ENCODE measurements at places on chromosomes 13 and 19.

DNA sequence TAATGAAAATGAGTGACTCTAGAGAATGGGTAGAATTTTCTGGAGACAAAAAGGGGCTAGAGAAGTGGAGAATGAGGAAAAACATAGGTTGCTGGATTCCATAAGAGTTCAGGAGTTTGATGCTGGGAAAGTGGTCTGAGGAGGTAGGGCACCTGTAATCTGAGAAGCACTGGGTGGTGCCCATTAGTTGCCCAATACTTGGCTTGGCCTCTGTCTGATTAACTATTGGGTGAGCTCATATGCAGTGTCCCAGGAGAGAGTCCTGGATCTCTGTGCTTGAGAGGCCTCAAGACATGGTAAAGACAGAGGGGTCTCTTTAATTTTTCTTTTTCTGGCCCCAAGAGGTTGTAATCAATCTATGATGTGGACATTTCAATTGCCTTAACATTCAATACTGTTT is 390.1 kb downstream of the TDRD3 start:
- no peak for DNase-seq

DNA sequence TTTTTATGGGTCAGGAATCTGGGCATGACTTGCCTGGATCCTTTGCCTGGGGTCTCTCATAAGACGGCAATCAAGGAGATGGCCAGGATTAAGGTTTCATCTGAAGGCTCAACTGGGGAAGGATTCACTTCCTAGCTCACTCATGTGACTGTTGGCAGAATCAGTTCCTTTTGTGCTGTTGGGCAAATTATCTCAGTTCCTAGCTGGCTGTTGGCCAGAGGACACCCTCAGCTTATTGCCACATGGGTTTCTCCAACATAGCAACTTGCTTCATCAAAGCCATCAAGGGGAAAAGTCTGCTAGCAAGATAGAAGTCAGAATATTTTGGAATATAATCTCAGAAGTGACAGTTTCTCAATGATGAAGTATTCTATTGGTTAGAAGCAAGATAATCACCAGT is 12.2 kb upstream of the EVI5L start:
- DNase-seq: no peak

- DNase-seq: no peak
Measured at GRCh38 chr13:40979232-40979631, 39.9 kb downstream of the ELF1 start.

- DNase-seq: peak; percentile 34
Measured at GRCh38 chr19:58357481-58358145, 4.3 kb upstream of the A1BG start.

- no peak for DNase-seq
Measured at GRCh38 chr13:95523598-95523997, 28.9 kb upstream of the CLDN10 start.

DNA sequence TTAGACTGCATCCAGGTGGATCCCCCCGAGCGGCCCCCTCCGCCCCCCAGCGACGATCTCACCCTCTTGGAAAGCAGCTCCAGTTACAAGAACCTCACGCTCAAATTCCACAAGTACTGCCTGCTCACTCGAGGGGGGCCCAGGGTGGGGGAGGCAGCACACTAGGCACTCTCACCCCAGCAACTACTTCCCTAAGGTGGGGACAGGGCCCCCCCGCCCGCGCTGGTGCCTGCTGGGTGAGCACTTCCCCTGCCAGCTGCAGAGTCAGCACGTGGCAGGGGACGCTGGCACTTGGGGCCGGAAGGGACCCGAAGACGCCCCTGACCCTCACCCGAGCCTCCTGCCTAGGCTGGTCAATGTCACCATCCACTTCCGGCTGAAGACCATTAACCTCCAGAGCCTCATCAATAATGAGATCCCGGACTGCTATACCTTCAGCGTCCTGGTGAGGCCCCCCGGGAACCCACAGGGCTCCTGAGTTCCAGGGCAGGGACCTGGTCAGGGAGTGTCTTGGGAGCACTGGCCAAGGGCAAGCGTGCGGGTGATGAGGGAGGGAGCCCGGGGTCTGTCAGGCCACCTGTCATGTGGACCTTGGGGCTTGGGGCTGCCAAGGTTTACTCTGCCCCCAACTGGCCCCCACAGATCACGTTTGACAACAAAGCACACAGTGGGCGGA is 5.2 kb downstream of the MCOLN1 start:
- DNase-seq: no peak

DNA sequence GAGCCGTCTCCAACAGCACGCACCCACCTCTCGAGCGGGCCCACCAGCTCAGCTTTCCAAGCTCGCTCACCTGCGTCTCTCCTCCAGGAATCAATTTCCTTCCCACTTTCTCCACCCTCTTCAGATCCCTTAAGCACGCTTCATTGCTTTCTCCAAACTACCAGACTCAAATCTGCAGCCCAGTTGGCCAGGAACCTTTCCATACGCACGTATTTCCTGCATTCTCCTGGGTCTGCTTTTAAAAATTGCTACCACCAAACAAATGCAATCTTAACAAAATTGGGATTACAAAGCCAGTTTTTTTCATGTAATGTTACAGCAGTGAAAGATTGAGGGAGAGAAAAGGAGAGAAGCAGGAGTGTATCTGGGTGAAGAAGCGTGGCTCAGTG is 1.5 kb downstream of the ENOX1 start:
- DNase-seq: no peak

DNA sequence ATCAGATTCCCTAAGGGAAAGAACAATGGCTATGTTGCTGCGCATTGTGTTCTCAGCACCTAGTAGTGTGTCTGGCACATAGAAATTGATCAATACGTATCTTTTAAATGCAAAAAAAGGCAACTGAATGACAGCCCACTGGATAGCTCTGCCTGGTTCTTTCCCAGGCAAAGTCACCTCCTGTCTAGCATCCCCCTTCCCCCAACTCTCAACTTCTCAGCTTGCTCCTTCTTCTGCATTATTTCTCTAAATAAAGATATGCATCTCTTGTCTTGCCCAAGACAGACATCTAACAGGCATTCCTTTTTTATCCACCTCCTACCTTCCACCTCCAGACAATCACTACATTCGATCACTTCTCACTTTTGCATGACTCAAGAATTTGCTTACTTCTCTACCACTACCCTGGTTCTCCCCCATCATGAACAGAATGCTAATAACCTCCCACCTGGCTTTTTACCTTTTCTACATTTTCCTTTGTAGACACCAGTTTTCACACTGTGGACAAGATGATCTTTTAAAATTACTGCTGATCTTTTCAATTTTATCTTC is 26.5 kb upstream of the OXGR1 start:
- DNase-seq: no peak

GRCh38 chr13:99367663-99368448 is 60.7 kb upstream of the GPR183 start:
- no peak for DNase-seq

GRCh38 chr19:42153672-42154433 is 21.6 kb upstream of the POU2F2 start:
- DNase-seq: no peak

GRCh38 chr13:111387026-111387871 is 66.8 kb downstream of the TEX29 start:
- peak; percentile 44 for DNase-seq

DNA sequence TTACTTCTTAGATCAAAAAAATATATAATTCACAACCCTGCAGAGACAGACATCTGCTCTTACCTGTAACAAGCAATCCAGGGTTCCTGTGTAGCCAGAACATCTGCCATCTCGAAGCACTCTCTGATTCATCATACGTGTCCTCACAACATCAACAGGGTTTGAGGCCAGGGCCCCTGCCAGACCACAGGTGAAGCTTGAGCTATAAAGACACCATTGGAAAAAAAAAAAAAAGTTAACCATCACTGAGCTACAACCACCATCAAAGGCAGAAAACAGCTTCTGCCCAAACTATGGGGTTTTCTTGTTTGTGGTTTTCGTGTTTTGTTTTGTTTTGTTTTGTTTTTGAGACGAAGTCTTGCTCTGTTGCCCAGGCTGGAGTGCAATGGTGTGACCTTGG is 19.3 kb downstream of the SLC25A30 start:
- no peak for DNase-seq

DNA sequence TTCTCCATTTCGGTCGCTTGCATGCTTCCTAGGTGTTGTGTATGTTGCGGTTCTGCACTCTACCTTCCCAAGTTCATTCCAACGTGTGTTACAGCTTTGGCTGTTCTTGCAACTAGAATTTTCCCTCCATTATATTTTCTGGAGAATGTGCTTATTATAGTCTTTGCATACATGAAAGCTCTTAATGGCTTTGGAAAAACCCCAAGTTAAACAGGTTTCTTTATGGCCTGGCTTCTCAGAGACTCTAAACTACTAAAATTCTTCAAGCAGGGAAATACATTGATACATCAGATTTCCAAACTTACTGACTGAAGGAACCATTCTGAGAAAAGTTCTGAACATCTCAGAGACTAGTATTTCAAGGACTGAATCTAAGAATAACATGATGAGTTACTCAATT is 11.9 kb downstream of the MIPEP start:
- no peak for DNase-seq

DNA sequence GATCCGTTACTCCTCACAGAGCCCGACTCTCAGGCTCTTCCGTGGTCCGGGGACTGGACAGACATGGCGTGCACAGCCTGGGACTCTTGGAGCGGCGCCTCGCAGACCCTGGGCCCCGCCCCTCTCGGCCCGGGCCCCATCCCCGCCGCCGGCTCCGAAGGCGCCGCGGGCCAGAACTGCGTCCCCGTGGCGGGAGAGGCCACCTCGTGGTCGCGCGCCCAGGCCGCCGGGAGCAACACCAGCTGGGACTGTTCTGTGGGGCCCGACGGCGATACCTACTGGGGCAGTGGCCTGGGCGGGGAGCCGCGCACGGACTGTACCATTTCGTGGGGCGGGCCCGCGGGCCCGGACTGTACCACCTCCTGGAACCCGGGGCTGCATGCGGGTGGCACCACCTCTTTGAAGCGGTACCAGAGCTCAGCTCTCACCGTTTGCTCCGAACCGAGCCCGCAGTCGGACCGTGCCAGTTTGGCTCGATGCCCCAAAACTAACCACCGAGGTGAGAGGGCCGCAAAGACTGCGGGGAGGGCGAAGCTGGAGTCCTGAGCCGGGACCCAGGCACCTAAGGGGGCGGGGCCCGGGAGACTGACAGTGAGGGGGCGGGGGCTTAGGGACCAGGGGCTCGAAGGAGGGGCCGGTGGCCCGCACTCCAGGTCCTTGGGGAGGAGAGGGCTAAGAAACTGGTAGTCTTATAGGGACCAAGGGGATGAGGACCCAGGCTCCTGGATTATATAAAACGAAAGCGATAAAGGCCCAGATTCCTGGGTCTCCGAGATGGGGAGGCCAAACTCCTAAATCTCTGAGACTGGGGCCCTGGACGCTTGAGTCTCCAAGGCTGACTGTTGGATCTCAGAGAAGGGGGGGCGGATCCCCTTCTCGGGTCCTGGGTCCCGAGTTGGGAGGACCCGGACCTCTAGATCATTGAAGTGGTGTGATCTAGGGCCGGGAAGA is 2.0 kb downstream of the ETV2 start:
- DNase-seq: peak; percentile 91

- DNase-seq: no peak
Measured at GRCh38 chr13:25432691-25433090, 60.9 kb downstream of the ATP8A2 start.

GRCh38 chr13:22162889-22163288 is 492.0 kb downstream of the FGF9 start:
- no peak for DNase-seq

DNA sequence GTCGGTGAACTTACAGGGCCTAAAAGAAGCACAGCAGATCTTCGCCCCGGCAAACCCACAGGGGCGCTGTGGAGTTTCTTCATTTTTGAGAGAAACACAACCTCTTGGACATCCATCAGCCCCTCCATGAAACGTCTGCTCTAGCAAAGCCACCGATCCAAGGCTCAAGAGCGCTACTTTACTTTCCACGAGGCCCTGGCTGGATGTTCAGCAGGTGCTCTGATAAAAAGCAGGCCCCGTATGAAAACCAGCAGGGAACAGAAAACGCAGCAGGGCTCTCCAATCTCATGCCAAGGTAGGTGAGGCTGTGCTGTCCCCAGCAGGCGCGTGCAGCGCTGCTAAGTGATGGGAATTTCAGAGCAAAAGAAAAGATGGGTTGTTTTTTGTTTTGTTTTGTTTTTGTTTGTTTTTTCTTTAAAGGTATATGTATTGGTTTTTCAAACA is 86.7 kb downstream of the IRS2 start:
- DNase-seq: no peak

- DNase-seq: no peak
Measured at GRCh38 chr13:104975272-104975671, 1560.2 kb downstream of the EFNB2 start.

GRCh38 chr19:14505488-14506239 is 9.7 kb upstream of the GIPC1 start:
- DNase-seq: no peak

DNA sequence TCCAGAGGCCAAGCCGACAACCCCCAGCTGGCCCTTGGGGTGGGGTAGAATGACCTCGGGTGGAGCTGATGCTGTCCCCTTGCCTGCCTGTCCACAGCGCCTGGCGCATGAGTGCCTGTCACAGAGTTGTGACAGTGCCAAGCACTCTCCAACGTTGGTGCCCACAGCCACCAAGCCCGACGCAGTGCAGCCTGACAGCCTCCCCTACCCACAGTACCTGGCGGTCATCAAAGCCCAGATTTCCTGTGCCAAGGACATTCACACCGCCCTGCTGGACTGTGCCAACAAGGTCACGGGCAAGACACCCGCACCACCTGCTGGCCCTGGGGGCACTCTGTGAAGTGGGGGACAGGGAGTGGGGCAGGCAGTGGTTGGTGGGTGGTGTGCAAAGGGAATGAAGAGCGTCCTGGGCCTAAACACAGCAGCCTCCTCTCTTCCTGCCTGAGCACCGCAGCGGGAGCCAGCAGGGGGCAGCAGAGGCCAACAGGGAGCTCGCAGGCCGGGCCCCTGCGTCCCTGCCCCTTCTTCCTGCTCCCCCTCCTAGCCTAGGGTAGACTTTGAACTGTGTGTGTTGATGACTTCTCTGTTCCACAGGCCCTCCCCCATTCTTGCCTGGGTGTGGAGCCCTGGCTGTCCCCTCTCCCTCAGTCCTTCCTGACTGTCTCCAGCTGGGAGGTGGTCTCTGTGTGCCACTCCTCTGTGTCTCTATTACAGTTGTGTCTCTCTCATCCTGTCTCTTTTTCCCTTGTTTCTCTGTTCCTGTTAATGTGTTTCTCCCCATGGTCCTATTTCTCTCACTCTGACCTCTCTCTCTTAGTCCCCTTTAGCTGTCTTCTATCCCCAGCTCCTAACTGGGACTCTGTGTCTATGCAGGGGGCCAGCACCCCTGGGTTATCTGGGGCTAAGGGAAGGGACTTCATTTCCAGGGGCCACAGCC is 6.5 kb downstream of the MED29 start:
- DNase-seq: peak; percentile 89

GRCh38 chr13:80447747-80448146 is 106.8 kb upstream of the SPRY2 start:
- no peak for DNase-seq

GRCh38 chr13:75661443-75661842 is 25.3 kb downstream of the LMO7 start:
- DNase-seq: no peak

- DNase-seq: no peak
Measured at GRCh38 chr19:45306518-45307027, 16.1 kb downstream of the CKM start.

- no peak for DNase-seq
Measured at GRCh38 chr13:52371736-52372247, 34.2 kb downstream of the THSD1 start.

- no peak for DNase-seq
Measured at GRCh38 chr13:34358811-34359513, 541.0 kb downstream of the RFC3 start.

Measured in left forelimb (tissue), 1 donor.